ENCODE measurements at places on chromosomes 11 and 22.

DNA sequence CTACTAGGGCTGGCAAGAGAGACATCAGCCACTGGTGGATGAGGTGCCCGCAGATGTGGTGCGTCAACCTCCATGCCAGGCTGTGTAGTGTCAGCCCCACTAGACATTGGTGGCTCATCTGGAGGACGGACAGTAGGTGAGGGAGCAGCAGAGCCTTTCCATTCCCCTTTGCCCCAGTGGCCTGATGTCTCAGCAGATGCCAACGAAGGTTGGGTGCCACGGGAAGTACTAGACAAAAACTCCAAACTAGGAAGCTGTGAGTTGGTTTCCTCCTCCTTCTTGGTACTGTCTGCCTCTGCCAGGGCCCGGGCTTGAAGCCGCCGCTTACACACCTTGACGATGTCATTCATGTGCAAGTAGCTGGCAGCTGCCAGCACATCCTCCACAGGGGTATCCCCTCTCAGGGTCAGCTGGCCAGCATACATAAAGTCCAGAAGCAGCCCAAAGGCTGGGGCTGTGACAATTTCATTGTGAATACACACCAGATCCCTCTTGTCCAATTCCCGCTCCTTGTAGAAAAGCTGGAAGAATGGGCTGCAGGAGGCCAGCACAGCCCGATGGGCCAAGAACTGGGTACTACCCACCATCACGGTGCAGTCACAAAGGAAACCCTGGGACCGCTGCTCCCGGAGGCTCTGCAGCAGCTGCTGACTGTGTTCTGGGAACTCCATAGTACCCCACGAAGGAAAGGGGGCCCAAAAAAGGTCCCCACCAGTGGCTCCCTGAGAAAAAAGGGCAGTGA, 795 bp downstream of the ZBTB3 start:
- no peak for DNase-seq

DNA sequence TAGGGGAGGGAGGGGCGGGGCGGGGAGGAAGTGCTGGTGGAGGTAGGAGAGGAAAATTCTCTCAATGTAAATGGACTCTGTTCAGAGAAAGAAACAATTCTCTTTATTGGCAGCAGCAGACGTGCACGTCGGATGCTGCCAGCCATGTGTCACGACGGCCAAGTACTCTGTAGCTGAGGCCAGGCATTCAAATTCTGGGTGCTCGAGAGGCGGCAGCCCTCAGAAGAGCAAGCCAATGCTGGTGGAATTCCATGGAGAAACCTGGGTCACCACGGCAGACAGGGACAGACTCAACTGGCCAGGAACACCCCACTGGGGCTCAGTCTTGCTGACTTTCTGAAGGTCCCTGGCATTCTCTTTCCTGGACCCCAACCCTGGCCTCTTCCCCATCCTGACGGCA, 90.8 kb downstream of the ABTB2 start:
- no peak for DNase-seq

DNA sequence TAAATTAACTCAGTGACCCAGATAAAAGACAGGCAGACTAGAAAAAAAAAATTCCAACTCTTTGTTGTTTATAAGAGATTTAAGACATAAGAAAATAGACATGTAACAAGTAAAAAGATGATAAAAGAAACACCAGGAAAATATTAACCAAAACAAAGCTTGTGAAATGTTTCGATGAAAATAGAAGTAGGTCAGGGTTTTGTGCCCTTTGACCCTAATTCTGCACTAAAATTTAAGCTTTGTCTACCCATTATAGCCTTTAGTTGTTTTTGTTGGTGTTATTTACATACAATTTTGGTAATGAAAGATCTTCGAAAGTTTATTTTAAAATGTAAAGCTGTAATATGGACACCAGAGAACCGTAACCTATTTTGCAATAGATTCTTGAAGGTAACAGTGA, 75.7 kb downstream of the LRRC4C start:
- DNase-seq, result no peak

DNA sequence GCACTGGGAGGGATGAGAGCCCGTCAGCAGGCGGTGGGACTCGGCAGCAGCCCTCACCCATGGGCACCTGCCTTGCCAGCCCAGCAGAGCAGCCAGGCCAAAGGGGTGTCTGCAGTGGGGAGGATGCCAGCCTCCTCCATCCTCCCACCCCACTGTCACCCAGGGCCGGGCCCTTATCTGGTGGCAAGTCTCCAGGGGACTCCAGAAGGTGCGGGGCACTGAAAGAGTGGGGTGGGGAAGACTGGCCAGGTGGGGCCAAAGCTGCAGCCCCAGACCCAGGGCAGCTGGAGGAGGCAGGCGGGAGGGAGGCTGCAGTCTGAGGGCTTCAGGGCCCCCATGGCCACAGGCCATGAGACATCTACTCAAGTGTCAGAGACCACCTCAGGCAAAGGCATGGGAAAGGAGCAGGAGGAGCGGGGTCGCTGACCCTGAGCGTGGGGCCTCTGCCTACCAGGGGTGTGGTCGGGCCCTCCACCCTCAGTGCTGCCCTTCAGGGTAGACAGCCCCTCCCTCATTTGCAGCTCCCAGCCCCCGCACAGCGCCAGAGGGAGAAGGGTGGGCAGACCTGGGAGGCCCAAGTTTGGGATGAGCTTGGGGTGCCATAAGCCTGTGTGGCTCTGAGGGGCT, 3.5 kb downstream of the DGCR6L start:
- DNase-seq, result no peak

DNA sequence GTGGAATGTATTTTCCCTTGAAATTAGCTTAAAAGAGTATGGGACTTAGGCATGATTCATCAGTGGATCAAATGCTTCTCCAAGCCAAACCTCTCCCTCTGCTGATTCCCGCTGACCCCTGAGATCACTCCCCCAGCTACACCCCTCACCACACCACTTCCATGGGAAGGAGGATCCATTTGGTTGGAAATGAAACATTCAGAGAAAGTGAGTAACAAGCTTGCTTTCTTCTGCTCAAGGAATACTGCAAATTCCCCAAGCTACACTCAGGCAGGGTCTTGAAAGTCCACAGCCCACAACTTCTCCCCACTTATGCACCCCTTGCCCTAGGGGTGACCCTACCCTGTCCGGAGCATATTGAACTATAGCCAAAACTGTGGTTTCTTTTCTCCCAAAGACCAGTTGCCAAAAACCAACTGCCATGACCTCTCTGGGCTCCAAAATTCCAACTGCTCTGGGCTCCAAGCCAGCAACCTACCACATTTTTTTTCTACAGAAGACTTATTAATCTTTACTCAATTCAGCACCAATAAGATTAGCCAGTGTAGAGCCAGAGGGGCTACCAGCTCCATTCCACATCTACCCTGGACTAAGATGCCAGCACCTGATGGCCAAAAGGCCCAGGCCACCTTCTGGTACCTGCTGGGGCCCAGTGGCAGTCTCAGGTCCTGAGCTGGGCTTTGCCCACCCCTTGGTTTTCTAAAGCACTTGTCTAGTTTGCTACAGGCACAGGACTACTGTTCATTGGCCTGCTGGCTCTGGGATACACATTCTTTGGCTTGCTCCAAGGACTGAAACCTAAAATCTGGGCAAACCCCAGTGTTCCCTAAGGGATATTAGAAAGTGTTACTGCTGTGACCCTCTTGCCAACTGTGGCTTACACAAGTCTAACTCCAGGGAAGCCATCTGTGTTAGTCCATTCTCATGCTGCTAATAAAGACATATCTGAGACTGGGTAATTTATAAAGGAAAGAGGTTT, 101.1 kb downstream of the MICAL3 start:
- DNase-seq, result no peak

GRCh38 chr11:59216641-59217564, 4.2 kb upstream of the MPEG1 start:
- DNase-seq, result peak; percentile 21

GRCh38 chr22:36385491-36386350, 2.0 kb downstream of the MYH9 start:
- DNase-seq, result peak; percentile 62

DNA sequence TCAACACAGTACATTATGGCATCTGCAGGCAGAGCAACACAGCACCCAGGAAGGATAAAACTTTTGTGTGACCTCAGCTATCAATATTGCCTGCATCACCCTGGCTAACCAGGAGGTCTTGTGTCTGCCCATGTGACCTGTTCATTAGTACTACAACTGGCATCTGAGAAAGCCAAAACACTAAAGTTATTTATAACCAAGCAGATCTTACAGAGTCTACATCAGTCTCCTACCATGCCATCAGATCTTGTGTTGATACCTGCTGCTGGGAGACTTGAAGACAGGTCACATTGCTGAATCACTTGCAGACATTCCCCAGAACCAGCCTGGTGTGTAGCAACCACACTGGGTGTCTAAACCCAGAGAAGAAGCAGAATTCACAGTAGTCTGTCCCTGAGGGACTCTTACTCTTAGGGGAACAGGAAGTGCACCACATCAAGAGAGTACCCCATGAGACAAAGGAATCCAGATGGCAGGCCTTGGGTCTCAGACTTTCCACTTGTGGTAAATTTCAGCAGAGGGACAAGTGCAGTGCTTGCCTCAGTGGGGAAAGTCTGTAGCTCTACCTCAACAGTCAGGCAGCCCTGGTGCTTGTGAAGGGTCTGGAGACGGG, 7.0 kb downstream of the OR9G1 start:
- DNase-seq, result no peak

- no peak for DNase-seq
Measured at GRCh38 chr11:30210357-30210756, 20.5 kb upstream of the FSHB start.

DNA sequence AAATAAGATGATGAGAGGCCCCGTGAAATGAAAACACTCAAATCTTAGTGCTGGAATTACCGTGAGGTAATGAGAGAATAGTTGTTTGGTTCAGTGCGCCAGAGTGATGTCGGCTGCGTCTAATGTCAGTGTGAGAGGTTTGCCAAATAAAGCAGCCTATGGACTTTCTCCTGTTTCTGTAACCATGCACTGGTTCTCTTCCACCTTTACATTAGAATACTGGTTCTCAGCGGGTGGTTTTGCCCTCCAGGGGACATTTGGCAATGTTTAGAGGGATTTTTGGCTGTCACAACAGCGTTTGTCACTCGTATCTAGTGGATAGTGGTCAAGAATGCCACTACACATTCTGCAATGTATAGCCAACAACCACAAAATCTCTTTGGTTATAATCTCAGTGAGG, 1.1 kb downstream of the OOSP4B start:
- DNase-seq, result no peak

DNA sequence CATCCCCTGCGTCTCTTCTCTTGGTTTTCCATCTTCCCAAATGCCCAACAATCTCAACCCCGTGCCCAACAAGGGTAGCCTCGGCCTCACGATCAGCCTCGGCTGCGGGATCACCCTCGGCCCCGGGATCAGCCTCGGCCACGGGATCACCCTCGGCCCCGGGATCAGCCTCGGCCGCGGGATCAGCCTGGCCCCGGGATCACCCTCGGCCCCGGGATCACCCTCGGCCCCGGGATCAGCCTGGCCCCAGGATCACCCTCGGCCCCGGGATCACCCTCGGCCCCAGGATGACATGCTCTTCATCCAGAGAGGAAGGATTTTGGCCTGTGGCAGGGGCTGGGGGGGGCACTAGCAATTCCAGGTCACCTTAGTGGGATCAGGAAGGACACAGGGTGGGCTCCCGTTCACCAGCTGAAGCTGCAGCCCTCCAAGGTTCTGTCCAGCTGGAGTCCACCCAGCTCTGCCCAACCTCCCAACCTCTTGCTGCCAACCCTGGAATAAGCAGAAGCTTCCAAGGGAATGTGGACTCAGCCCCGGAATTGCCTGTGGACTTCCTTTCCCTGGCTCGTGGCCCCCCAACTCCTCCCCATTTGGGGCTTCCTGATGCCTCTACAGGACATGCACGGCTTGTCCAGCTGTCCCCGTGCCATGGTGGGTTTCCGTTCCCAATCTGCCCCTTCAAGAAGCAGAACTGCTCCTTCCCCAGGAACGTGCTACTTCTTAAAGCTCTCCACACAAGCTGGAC, 6.2 kb downstream of the ALG12 start:
- DNase-seq, result no peak

GRCh38 chr22:31144223-31144622, 3.9 kb upstream of the PLA2G3 start:
- DNase-seq, result no peak

DNA sequence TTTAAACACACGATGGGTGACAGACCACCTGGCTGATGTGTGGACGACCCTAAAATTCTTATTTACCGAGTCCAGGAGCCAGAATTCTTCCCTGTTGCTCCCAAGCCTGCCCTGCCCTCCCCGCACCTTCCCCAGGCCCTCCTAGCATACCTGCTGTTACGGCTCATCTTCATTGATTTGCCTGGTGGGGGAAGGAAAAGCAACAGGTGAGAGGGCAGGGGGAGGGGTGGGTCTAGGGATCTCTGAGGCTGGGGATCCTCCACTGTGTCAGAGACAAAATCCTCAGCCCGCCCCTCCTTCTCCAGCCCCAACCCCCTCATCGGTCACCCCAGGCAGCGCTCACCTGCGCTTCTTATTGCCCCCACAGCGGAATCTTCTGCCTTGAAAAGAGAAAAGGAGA, 4.0 kb downstream of the FXYD2 start:
- DNase-seq, result no peak

DNA sequence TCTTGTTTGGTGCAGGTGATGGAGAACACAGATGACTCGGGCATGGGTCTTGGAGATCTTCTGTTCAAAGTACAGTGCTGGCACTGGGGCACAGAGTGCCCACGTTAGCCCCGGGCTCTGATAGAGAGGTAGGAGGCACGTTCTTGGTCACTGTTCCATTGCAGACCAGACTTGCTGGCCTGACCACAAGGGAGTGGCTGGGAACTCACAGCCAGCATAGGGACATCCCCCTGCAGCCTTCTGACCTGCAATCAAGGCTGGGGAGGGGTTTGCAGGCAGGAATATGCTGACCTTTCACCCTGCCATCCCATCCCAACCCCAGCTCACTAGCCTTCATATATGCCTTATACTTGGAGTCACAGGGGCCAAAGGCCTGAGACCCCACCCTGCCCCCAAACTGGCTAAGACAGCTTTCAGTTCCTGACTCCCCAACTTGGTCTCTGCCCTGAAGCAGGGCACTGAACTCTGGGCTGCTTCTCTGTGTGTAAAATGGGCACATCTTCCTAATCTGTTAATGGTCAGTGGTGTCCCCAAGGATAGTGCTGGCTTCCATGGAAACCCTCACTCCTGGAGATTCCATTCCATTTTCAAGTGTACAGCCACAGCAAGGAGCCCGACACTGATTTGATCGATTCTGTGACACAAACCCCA, 4.6 kb downstream of the MRPL49 start:
- no peak for DNase-seq

DNA sequence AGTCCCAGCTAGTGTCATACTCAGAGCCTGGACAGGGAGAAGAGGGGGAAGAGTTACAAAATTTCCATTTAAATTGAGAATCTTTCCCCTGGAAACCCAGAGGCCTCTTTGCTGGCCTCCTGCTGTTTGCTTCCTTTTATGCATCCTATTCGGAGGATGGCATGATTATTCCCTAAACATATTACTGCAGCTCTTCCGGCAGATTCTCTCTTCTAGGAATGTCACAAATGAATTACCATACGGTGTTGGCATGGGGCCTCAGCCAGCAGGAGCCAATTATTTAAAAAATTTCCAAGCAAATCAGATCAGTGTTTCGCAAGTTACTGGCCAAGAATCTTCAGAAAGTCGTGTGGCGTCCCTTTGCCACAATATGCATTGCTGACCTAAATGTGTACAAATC, 326.7 kb upstream of the NCAM1 start:
- DNase-seq, result no peak

DNA sequence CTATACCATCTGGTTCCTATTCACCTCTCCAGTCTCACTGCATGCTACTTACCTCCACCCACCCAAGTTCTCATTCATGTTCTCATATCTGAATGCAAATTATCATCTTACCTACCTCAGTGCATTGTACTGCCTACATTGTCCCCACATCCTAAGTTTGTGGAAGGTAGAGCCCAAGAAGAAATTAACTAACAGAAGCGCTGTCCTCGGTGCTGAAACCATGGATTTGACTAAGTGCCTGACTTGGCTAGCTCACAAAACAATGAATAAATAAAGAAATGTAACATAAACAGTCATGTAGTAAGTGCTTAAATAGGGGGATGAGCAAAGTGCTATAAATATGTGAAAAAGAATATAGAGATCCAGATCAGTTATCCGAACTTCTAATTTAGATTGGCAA, 63.2 kb downstream of the GRIA4 start:
- no peak for DNase-seq

Data from CD4-positive, alpha-beta T cell treated with Interleukin-1 beta for 1 hour (primary cell).